ENCODE measurements at places on chromosomes 5 and 9. TPM values are rescaled to one million over a fixed set of nuclear protein-coding genes. Genes with fewer than 3 reads are reported as not detected.

PCA3 gene
- not detected for total RNA-seq

CDC14B gene
- total RNA-seq: 14.5 TPM

OR1K1 gene
- not detected for total RNA-seq

KLHL3 gene
- 23.3 TPM for total RNA-seq

TICAM2 gene
- 3.3 TPM for total RNA-seq

OR1J2 gene
- not detected for total RNA-seq

SWI5 gene
- 14.9 TPM for total RNA-seq

BTNL3 gene
- not detected for total RNA-seq

CDKN2A gene
- total RNA-seq: 0.49 TPM

PCDHGA5 gene
- total RNA-seq: 5.7 TPM

ST8SIA4 gene
- 3.4 TPM for total RNA-seq

NADK2 gene
- total RNA-seq: 39.4 TPM

FCN2 gene
- total RNA-seq: not detected

KIF24 gene
- 0.78 TPM for total RNA-seq

OTP gene
- not detected for total RNA-seq

All from Right ventricle myocardium inferior (tissue), 1 donor.